ENCODE measurements at places on chromosomes 4 and X.

DNA sequence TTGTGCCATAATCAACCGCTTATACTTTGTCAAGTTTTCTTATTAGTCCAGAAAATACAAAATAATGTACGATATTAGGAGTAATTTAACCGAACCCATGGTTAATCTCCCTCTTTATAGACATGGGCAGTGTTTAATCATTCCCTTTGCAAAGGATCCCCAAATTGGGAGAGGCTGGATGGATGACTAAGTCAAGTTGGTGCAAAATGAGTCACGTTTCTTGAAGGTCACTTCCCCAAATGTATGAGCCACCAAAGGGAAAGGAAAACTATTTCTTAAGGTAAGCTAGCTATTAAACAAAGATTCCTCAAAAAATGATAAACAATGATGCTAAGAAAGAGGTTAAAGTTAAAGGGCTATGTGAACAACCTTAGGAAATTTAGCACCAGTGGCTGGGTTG is 17.5 kb downstream of the MAML3 start:
- peak; percentile 44 for DNase-seq

- DNase-seq = no peak
These were observed 8.2 kb upstream of the RUFY3 start for GRCh38 chr4:70713453-70714078.

GRCh38 chr4:150773729-150774449 is 191.9 kb downstream of the MAB21L2 start:
- no peak for DNase-seq

GRCh38 chr4:4472344-4472958 is 69.4 kb downstream of the STX18 start:
- no peak for DNase-seq

DNA sequence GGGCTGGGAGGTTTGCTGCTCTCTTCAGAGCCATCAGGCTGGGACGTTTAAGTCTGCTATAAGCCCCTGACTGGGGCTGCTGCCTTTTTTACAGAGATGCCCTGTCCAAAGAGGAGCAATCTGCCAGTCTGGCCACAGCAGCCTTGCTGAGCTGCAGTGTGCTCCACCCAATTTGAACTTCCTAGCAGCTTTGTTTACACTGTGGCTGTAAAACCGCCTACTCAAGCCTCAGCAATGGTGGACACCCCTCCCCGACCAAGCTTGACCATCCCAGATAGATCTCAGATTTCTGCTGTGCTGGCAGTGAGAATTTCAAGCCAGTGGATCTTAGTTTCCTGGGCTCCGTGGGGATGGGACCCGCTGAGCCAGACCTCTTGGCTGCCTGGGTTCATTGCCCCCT is 40.7 kb downstream of the SPATA18 start:
- no peak for DNase-seq

- DNase-seq = no peak
These were observed 552.0 kb downstream of the STIM2 start for GRCh38 chr4:27412613-27413012.

GRCh38 chrX:148537556-148538182 is 37.3 kb downstream of the AFF2 start:
- DNase-seq = no peak

DNA sequence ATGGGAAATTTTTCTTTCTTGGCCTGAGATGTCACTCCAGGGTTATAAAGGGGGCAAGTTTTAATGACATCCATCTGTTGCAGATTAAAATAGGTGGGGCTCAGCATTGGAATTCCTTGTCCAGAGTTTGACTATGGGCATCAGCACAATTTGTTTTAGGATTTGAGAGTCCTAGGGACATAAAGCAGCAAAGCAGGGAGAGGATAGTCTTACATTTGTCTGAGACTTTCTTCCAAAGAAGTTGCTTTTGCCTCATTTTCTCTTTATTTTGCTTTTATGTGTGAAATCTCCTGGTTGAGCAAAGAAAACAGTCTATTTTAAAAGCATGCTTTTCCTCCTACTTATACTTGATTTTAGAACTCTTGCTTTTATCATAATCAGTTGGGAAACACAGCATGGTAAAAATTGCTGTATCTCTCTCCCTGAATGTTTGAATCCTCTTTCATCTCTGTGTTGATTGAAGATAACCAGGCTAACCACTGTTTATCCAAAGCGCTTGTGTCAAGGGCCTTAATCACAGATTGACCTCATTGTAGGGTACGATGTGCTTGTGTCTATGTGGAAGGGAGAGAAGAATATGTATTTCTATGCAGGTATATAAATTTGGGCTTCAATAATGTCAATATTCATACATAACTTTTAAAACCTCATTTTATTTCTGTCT is 121.5 kb downstream of the ANK2 start:
- DNase-seq = no peak

- DNase-seq = no peak
These were observed 156.8 kb downstream of the PACRGL start for GRCh38 chr4:20857081-20857480.

GRCh38 chrX:88325634-88326033 is 421.4 kb upstream of the CPXCR1 start:
- DNase-seq = no peak

DNA sequence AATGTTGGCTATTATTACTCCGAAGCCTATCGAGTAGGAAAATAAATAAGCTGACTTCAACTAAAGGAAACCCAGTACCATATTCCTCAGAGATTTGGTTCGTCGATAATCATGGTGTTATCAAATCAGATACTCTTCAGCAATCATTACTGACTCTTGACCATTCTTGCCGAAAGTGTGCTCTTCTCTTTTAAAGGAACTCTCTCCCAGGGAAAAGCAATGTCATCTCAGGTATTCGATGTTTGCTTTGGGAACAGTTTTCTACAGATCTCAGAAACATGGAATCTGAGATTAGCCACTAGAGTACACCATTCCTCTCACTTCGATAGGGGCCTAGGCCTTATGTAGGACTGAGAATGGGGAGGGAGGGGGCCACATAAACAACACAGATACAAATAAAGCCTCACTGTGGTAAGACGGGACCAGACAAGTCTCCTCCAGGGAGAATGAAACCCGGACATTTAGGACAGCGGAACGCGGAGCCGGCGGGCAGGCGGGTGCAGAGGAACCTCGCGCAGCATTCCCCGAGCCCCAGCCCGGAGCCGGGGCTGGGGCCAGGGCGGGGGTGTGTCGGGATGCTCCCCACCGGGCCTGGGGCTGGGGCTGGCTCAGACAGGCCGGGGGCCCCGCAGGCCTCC is 581 bp downstream of the DNAJB14 start:
- peak; percentile 66 for DNase-seq

- DNase-seq = peak; percentile 93
These were observed at the start of gene FAM120C for GRCh38 chrX:54182864-54183613. Gene FAM120C, minus strand, starts transcription at chrX:54183254. Its CDS starts 56 bp downstream, at chrX:54183198.

DNA sequence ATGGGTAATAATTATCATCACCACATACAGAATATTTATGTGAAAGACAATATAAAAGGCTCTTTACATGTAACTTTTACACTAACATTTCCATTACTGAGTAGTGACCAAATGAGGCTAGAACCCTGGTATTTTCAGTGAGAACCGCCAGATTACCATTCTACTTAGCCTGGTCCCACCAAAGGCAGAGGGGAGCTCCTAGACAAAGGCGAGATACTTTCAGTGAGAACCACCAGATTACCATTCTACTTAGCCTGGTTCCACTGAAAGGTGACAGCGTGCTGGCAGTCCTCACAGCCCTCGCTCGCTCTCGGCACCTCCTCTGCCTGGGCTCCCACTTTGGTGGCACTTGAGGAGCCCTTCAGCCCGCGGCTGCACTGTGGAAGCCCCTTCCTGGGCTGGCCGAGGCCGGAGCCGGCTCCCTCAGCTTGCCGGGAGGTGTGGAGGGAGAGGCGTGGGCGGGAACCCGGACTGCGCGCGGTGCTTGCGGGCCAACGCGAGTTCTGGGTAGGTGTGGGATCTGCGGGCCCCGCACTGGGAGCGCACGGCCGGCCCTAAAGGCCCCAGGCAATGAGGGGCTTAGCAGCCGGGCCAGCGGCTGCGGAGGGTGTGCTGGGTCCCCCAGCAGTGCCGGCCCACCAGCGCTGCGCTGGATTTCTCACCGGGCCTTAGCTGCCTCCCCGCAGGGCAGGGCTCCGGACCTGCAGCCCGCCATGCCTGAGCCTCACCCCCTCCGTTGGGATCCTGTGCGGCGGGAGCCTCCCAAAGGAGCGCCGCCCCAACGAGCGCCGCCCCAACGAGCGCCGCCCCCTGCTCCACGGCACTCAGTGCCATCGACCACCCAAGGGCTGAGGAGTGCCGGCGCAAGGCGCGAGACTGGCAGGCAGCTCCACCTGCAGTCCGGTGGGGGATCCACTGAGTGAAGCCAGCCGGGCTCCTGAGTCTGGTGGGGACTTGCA is 1276.1 kb downstream of the PCDH7 start:
- DNase-seq = no peak

- no peak for DNase-seq
These were observed 11.4 kb upstream of the FMR1 start for GRCh38 chrX:147900349-147900748.

DNA sequence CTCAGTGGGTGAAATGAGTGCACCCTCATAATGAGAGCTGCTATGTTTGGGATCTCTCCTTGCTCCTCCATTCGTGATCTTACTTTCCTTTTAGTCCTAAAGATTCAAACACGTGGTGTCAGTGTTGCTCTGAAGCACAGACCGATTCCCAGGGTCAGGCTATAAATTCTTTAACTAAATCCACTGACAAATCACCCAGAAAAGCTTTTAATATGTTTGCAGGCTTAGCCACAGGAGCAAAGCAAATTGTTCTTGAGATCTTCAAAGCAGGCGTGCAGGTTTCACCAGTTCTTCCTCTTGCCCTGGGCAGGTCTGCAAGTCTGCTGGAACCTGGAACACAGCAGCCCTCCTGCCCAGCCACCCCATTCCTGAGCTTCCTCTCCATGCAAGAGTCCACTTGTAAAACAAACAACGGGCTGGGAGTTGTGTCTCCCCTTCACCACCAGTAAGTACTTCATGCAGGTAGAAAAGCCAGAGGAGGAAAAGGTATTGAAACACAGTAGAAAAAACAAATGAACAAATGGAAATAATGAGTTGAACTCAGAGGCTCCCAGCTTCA is 70.1 kb upstream of the ENPP6 start:
- peak; percentile 49 for DNase-seq

GRCh38 chr4:185068837-185069236 is 50.5 kb downstream of the HELT start:
- DNase-seq = no peak

DNA sequence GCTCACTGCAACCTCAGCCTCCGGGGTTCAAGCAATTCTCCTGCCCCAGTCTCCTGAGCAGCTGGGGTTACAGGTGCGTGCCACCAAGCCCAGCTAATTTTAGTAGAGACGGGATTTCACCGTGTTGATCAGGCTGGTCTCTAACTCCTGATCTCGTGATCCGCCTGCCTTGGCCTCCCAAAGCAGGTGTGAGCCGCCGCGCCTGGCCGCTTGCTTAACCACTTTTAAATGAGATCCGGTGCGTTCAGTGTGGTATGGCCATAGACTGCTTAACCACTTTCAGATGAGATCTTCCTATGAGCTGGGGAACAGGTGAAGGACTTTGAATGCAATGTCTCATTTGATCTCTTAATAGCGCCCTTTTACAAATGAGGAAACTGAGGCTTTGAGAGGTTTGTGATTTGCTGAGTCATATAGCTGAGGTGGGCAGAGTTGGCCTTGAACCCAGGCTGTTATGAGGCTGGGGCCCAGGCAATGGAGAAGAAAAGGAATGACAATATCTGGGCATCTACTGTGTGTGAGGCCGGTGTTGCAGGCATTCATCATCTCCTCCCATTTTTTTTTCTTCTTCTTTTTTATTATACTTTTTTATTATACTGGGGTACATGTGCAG is 41.9 kb upstream of the NSG1 start:
- no peak for DNase-seq

GRCh38 chr4:174707051-174707676 is 121.9 kb downstream of the GLRA3 start:
- DNase-seq = no peak

DNA sequence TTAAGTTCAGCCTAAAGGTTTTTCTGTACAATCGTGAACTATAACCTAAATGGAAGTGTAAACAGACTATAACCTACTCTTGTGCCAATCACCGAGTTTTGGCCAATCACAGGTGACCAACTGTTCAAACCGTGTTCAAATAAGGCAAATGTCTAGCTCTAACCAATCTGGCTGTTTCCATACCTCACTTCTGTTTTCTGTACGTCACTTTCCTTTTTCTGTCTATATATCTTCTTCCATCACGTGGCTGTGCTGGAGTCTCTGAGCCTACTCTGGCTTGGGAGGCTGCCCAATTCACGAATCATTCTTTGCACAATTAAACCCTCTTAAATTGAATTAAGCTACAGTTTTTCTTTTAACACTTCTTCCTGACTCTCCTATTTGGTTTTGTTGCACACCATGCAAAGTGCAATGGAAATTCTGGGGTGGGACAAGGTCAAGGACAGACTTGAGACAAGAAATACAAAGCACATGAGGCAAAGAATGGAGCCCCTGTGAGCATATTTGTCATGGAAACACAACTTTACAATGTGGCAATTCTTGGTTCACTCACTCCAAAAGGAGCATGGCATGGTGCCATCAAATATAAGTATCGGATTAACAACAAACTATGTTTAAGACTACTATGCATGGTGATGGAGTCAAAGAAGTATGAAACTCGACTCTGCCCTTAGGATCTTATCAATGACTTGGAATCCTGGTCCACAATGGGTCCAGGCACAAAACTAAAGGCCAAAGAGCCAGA is 115.7 kb upstream of the FAM9B start:
- no peak for DNase-seq

- no peak for DNase-seq
These were observed 1359.5 kb downstream of the TECRL start for GRCh38 chr4:63049726-63050125.

- DNase-seq = no peak
These were observed 79.8 kb downstream of the HCCS start for GRCh38 chrX:11190745-11191510.

GRCh38 chr4:128130621-128131020 is 69.5 kb downstream of the LARP1B start:
- no peak for DNase-seq

DNA sequence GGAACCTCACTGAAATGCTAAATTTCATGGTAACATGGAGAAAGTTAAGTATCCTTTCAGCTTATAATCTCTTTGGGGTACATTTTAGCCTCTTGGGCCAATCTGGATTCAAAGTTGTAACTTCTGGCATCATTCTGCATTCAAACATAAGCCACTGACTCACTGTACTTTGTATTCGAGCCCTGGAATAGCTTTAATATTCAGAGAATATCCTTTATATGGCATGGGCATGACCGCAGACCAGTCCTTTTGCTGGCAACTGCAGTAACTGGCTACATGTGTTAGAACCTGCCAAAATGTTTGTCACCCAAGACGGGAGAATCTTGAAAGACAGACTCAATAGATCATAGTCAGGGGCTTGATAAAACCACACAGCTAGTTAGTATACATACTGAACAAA is 3.3 kb downstream of the GASK1B start:
- peak; percentile 18 for DNase-seq

DNA sequence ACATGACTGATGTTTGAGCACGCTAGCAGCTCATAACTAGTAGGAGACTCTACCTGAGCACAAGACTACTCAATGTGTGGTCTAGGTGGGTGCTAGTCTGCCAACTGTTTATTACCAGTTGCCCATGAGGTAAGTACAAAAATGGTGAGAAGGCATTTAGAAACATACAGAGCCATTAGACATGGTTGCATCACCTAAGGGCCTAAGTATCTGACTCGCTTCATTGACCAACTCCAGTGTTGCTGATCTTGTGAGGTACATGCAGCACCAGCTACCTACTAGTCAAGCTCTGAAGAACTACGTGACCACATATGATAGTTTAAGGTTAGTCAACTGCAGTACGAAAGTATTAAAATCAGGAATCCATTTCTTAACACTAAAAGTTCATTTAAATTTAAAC is 39.9 kb downstream of the APBB2 start:
- DNase-seq = no peak
